ENCODE measurements at places on chromosomes 1 and 21.

DNA sequence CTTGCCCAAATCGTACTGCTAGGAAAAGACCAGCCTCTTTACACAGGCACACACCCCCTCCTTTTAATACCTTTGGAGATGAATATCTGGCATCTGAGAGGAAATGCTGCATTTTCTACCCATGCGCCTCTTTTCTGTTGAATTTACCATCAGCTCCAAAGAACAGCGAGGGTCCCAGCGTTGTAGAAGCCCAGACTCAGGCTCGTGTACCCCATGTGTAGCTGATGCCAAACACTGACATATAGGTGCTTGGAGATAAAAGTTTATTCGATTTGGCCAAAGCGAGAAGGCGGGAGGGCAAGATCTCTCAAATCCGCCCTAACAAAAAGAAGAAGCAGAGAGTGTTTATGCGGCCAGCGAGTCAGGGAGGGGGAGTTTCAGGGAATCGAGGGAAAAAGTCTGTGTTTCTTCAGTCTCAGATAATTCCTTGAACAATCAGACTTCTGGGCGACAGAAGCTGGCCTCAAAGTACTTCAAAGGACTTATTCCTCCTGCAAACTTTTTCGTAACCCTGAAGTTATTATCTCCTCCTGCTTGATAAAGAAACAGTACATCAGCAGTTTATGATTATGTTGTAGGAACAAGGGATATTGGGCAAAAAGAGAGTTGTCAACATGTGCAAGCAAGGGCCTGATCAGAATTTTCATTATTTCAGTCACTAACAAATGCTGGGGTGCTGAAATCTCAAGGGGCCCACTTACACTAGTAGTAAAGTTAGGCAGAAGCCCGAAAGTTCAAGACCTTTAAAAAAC is 642 bp upstream of the CREG1 start:
- no peak for DNase-seq

DNA sequence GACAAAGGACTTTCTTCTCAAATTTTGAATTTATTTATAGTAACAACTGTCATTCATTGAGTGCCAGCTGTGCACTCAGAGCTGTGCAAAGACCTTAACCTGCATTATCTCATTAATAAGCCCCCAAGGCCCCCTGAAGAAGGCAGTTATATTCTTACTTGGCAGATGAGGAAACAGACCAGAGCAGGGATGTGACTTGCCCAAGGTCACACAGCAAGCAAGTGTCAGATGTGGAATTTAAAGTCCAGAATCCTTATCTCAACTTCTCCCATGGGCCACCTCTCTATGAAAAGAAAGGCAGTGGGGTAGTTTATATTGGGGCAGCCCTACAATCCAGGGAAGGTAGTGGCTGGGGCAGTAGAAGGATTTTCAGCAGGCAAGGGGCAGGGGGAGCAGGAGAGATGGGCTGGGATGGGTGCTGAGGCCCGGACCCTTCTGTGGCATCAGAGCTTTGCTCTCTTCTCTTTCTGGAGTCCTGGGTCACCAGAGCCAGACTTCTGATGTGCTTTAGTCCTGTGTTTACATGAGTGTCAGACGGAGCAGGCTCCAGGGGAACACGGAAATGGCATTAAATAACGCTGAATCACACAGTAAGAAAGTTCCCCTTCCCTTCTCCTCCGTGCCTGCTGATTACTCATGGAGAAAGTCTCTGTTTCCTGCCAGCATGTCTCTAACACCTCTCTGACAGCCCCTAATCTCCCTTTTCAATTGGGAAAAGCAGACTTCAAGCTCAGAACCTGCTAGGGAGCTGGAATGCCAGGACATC is 39.5 kb downstream of the EPHB2 start:
- no peak for DNase-seq

- DNase-seq, result no peak
These were observed 31.1 kb upstream of the PTPRC start for GRCh38 chr1:198607714-198608113.

- DNase-seq, result no peak
These were observed 41.7 kb upstream of the SLC19A1 start for GRCh38 chr21:45583831-45584509.

GRCh38 chr1:160204526-160205241 is 500 bp upstream of the PEA15 start:
- DNase-seq, result no peak

All from right renal cortex interstitium (tissue), 3 donors.